Right ventricle myocardium inferior (tissue), 1 donor: ENCODE measurements at places on chromosomes 6 and 20. TPM values are rescaled to one million over a fixed set of nuclear protein-coding genes. Genes with fewer than 3 reads are reported as not detected.

Gene HUS1B
- not detected for total RNA-seq

Gene DOP1A
- 13.4 TPM for total RNA-seq

GRCh38 chr6:43736211-43736786 lies 33.7 kb upstream of the VEGFA start:
- DNase-seq: no peak

- no peak for DNase-seq
These were observed 7.5 kb downstream of the FERMT1 start for GRCh38 chr20:6115221-6115895.

DNA sequence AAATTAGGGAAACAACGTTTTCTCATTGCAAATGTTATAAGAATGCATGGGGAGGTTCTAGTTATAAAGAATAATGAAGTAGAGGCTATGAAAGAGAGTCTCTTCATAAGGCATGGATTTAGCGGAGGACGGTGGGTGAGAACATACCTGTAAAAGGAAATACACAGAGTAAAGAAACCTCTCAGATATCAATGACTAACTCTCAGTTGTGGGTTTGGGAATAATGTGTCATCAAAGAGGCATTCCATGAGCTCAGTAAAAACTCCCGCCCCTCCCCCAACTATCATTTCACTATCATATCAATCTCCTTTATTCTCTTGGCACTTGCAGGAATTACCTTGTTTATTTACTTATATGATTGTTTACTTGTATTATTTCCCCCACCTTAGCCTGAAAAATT lies 695.4 kb downstream of the PTPRT start:
- no peak for DNase-seq

DNA sequence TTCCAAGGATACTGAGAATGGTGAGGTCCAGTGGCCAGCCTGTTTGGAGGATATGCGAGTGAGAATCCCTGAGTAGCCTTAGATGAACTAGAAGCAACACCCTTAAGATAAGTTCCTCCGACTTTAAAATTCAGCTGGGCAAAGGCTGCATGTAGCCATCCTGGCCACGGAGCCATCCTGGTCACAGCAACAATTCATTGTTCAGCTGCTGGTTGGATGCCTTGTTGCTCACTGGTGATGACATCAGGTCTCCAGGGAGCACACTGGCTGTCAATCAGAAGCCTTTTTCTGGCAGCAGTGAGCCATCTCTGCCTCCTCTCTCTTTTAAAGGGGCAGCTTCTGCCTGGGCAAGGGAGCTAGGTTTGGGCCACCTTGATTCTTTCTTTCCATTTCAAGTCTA lies 22.4 kb upstream of the RIMS4 start:
- DNase-seq: no peak

Gene ABHD16B
- not detected for total RNA-seq

DNA sequence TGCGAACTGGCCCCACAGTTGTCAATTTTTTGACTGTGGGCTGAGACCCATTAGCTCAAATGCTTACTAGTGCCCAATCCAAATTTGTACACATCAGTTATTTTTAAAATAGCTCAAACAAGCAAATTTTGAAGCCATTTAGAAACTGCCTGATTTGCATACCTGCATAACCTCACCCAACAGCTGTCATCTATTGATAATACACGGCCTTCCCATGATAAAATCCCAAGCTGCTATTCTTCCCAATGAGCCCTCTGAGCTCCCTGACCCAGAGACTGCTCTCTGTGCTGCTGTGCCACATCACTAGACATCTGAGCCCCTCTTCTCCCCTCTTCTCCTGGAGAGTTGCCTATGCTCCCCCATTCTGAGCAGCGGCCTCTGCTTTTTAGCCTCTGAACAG lies 140.5 kb upstream of the EEF1E1 start:
- DNase-seq: no peak

- no peak for DNase-seq
These were observed 19.5 kb downstream of the PHACTR2 start for GRCh38 chr6:143697076-143697800.

Gene TCP11
- total RNA-seq: not detected

DNA sequence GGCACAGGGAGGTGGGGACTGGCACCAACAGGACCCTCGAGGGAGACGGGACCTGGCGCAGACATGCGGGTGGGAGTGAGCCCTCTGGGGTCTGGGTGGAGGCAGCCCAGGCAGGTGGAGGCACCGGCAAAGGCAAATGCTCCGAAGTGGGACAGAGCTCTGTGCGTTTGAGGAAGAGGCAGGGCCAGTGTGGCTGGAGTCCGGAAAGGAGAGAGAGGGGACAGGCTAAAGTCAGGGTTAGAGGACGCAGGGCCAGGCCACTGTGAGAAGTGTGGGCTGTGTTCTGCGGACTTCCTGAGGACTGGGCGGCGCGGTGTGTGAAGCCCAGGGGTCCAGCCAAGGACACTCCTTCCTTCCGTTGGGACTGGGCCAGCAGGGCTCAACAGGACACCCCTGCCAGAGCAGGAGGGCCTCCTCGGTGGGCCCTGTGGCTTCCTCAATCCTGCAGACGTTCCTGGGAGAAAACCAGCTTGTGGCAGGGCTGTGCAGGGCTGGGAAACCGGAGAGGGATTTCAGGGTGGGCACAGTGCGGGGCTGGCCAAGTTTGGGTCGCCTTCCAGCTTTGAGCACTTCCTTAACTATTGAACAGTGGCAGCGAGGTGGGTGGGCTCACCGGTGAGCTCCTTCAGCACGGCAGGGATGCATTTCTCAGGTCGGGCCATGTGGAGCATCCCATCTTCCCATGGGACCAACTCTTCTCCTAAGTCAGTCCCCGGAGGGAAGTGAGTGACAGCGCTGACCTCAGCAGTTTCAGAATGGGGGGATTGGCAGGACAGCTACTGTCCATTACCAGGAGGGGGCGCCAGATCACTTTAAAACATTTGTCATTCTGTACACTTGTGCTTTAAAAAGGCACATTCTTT lies 22.5 kb downstream of the MOCS3 start:
- no peak for DNase-seq

GRCh38 chr20:43363506-43363905 lies 94.2 kb upstream of the SRSF6 start:
- DNase-seq: no peak

GRCh38 chr6:151992091-151992490 lies 184.6 kb downstream of the ESR1 start:
- no peak for DNase-seq

DNA sequence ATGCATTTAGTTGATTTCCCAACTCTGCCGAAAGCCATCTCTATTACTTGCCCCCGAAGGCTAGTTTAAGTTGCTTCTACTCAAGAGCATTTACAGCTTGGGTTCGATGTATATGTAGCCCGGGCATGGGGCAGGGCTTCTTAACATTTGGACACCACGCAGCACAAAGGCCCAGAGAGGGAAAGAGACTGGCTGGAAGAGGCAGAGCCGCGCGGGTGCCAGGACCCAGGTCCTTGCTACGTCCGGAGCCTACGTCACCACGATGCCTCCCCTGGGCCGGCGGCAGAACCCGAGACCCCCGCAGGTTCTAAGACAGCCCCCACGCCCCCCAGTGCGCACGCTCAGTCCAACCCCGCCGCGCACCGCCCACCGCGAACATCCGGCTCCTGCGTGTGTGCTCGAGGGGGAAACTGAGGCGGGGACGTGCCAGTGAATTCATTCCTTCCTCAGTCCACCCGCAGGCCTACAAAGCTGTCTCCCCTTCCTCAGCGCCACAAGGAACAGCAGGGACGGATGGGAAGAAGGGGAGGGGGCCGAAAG lies 367 bp upstream of the PCIF1 start:
- DNase-seq: peak; percentile 90

DNA sequence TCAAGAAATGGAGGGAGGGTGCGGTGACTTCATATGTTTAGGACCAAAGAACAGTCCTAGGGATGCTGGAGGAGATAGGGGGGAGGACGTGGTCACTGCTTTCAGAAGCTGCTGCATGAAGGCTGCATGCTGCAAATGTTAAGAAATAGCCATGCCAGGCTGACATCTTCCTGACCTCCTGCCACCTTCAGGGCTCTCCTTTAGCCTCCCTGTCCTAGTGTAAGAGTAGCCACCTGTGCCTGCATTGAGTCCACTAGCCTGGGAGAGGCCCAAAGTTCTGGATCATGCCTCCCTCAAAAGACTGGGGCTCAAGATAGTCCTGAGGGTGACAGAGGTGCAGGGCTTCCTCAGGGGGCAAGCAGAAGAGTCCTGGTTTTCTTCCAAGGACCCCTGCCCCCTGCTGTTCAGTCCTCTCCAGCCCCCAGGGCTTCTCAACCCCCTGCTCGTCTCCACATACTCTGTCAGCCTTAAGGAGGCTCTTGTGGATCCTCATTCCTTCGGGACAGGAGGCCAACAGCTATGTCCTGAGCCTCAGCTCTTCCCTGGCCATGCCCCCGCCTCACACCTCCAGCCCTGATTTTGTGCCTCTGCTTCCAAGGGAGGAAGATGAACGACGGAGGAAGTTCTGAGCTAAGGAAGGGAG lies 96.3 kb downstream of the MRPL14 start:
- no peak for DNase-seq

Gene IL17A
- total RNA-seq: not detected

GRCh38 chr6:126091466-126091865 lies 105.1 kb downstream of the TRMT11 start:
- no peak for DNase-seq

Gene VWA7
- total RNA-seq: 12.1 TPM

Gene PPP1R14C
- total RNA-seq: 129 TPM

Gene SOBP
- total RNA-seq: 16.4 TPM

GRCh38 chr20:58950603-58951002 lies 30.5 kb upstream of the NELFCD start:
- no peak for DNase-seq

- no peak for DNase-seq
These were observed 40.3 kb downstream of the MTHFD1L start for GRCh38 chr6:150905769-150906168.

DNA sequence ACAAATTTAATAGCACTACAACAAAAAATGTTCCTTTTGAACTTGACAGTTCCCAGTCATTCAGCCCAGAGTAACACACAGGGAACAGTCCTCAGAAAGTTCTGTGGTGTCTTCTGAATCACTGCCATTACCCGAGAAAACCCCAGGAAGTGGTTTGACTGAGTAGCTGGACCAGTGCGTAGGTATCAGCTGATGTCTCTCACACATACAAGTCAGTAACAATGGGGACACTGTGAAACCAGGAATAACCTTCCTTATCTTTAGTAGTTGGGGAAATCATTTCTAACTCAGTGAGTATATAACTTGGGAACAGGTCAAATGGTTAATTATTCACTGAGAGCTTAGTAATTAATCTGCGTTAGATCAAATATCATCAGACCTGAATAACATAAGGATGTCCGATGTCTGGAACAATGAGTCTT lies 73.1 kb downstream of the HIVEP2 start:
- no peak for DNase-seq

- no peak for DNase-seq
These were observed 45.9 kb downstream of the ZNF217 start for GRCh38 chr20:53547664-53548239.

Gene APCDD1L
- total RNA-seq: 0.32 TPM

Gene KCNK16
- not detected for total RNA-seq

DNA sequence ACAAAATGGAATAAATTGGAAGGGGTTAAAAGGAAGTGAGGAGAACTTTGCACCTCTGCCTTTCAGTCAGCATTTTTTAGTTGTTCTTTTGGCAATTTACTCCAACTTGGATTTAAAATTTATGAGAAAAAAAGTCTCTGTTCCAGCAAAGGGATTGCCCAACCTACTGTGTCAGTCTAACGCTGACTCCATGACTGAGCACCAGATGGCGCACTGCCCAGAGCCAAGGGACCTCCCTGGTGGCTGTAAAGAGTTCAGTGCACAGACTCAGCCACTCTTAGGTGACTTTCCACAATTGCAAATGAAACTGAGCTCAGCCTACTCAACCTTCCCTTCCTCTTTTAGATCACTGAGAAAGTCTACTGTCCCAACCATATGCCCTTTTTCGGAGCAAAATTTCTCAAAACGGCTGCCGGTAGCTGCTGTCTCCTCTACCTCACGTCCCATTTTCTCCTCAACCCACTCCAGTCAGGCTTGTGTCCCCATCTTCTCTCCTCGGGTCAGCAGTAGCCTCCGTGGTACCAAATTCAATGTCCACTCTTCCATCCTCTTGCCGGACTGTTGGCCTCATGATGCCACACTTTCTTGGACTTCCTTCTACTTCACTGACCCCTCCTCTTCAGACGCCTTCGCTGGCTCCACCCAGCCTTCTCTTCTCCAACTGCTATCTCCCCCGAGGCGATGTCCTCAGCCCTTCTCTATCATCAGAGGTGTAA lies 38.7 kb downstream of the GSTA2 start:
- peak; percentile 93 for DNase-seq

DNA sequence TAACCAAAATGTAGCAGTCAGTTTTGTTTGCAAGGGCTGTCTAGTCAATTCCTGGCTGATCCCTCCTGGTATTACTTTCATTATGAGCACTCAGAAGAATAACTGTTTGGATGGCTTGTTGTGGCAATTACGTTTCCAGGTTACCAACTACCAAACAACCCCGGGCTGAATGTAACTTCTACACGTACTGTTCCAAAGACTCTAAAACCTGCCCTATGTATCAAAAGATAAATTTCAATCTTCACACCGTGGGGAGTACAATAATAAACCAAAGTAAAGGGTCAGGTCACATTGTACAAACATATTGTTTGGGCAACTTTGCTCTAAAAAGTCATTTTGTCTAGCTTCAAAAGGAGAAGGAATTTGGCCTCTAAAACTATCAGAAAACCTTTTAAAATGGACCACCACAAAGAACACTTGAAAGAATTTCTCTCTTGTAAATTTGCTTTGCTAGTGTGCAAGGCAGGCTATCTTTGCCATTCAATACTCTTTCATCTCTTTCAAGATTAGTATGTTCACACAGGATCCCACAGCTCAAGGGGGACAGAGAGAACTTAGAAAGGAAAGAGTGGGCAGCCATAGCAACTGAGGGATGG lies 27.6 kb downstream of the DCDC2 start:
- DNase-seq: no peak

DNA sequence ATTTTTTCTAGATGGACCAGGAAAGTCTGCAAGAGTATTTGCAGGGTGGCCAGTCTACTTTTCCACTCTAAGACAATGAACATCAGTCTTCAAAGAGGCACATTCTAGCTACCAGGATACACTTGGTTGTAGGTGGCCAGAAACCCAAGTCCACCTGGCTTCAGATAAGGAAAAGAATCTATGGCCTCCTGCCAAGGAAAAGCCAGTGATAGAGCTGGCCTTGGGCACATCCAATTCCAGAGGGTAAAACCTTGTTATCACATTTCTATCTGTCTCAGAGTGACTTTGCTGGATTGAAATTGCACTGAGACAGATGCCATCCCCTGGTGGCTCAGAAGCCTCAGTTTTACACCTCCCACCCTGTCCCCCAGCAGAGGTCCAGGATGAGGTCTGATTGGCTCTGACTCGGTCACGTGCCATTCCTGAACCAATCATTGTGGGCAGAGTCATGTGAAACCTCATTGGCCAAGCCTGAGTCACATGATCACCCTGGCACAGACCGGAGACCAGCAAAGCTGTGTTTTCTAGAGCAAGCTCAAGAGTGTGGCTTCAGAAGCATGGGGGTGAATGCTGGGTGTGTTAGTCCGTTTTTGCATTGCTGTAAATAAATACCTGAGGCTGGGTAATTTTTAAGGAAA lies 497.4 kb upstream of the SULF2 start:
- DNase-seq: no peak

- no peak for DNase-seq
These were observed 150.2 kb upstream of the RNF217 start for GRCh38 chr6:124812067-124812466.
